WTC11 (cell line): ENCODE measurements at places on chromosomes 4 and X.

GRCh38 chrX:42248226-42248625, 324.9 kb upstream of the CASK start:
- no peak for DNase-seq
- H3K4me1 ChIP-seq = peaks cover 6% of the 10 kb centered on the region
- H3K4me3 ChIP-seq = no peak overlapping the region
- no peaks in the 10 kb centered on the region for H3K36me3 ChIP-seq

- H3K36me3 ChIP-seq = peaks cover 5% of the 10 kb centered on the region; the same call in 1 of the 2 replicates
- no peaks in the 10 kb centered on the region for H3K27me3 ChIP-seq
- no peak overlapping the region for H3K4me3 ChIP-seq
- no peak for DNase-seq
- peaks cover 17% of the 10 kb centered on the region for H3K4me1 ChIP-seq
- no peak overlapping the region for H3K27ac ChIP-seq
Observed at GRCh38 chr4:26076000-26076587, 162.1 kb downstream of the SMIM20 start.

- H3K27me3 ChIP-seq = peaks cover 18% of the 10 kb centered on the region
- H3K36me3 ChIP-seq = no peaks in the 10 kb centered on the region
- H3K27ac ChIP-seq = no peak overlapping the region
- H3K4me1 ChIP-seq = no peaks in the 10 kb centered on the region
Observed at GRCh38 chr4:82136161-82136801, 237.5 kb downstream of the HNRNPD start.

- H3K27me3 ChIP-seq = peaks cover 2% of the 10 kb centered on the region; the same call in 1 of the 2 replicates
- peaks cover 22% of the 10 kb centered on the region for H3K4me1 ChIP-seq
- no peak overlapping the region for H3K4me3 ChIP-seq
- no peaks in the 10 kb centered on the region for H3K36me3 ChIP-seq
- no peak overlapping the region for H3K27ac ChIP-seq
Observed at GRCh38 chrX:38699696-38700095, 101.6 kb upstream of the MID1IP1 start.

- DNase-seq = no peak
- peaks cover 2% of the 10 kb centered on the region; the same call in 1 of the 2 replicates for H3K27me3 ChIP-seq
- 0 out of 2 replicates have a peak, but pooled peaks cover 3% of the 10 kb centered on the region for H3K36me3 ChIP-seq
- no peak overlapping the region for H3K27ac ChIP-seq
- no peak overlapping the region for H3K4me3 ChIP-seq
Observed at GRCh38 chr4:58191109-58191508, 1080.9 kb upstream of the IGFBP7 start.

DNA sequence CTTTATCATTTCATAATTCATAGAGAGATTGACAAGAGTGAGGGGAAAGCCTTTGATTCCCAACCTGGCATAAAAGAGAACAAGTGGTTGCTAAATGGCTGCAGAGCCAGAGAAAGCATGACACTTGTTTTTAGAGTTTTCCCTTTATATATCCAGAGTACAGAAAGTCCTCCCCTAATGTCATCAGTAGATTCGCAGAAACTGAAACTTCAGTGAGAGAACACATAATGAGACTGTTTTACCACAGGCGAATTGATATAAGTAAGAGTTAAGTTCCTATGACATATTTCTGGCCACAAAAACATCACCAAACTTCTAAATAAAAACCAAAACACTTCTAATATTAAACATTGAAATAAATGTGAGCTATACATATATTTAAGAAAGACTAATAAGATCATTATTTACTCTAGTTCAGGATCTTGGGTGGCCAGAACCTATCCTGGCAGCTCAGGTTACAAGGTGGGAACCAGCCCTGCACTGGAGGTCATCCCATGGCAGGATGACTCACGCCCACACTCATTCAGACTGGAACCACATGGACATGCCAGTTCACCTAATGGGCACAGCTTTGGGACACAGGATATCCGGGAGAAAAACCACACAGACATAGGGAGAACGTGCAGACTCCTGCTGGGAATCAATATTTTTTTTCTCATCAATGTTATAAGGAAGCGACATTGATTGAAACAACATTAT, 35.5 kb downstream of the NWD2 start:
- no peak for DNase-seq
- 0 out of 2 replicates have a peak, but pooled peaks cover 3% of the 10 kb centered on the region for H3K4me1 ChIP-seq
- no peak overlapping the region for H3K4me3 ChIP-seq
- H3K27me3 ChIP-seq = peaks cover 3% of the 10 kb centered on the region; the same call in 1 of the 2 replicates
- H3K36me3 ChIP-seq = no peaks in the 10 kb centered on the region

GRCh38 chrX:6223516-6223915, 5.2 kb downstream of the NLGN4X start:
- H3K36me3 ChIP-seq = no peaks in the 10 kb centered on the region; the same call in 1 of the 2 replicates
- peak overlapping the region; percentile 8; the same call in 1 of the 2 replicates for H3K27ac ChIP-seq
- no peaks in the 10 kb centered on the region for H3K27me3 ChIP-seq
- DNase-seq = no peak

DNA sequence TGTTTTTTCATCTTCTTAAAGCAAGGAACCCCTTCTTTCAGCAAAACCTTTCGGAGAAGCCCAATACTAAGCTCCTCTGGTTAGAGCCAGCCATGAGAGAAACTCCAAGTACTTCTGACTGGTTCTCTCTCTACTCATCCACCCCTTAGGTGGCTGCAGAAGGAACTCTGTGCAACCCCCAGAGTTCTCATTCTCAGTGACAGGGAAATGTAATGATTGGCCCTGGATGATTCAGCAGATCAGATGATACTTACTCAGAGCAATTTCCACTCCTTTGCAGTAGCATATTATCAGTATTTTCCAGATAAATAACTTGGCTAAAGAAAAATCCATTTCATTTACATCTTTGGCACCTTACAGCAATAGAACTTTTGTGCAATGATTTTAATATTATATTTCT, 3.2 kb downstream of the SPP1 start:
- DNase-seq = no peak
- H3K27me3 ChIP-seq = no peaks in the 10 kb centered on the region
- H3K4me3 ChIP-seq = no peak overlapping the region
- peaks cover 7% of the 10 kb centered on the region; the same call in 1 of the 2 replicates for H3K36me3 ChIP-seq
- H3K27ac ChIP-seq = 0 out of 2 replicates have a peak overlapping the region, but pooled peaks have one; percentile 41

DNA sequence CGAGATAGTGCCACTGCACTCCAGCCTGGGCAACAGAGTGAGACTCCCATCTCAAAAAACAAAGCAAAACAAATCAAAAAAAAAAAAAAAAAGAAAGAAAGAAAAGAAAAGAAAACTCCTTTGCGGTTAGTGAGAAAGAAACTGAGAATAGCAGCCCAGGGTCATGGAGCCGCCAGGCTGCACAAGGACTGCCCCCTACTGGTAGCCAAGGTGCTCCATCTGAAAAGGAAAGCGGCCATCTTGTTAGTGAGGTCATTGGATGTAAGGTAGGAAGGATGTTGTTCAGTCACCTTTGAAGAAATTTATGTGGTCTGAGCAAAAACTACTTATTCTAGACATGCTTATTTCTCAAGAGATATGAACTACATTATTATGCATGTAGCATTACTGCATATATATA, 660.6 kb upstream of the TENM3 start:
- no peaks in the 10 kb centered on the region for H3K27me3 ChIP-seq
- H3K27ac ChIP-seq = no peak overlapping the region
- DNase-seq = peak; percentile 22
- H3K4me1 ChIP-seq = no peaks in the 10 kb centered on the region
- H3K4me3 ChIP-seq = no peak overlapping the region

- no peak for DNase-seq
- peak overlapping the region; percentile 28 for H3K27ac ChIP-seq
- H3K4me3 ChIP-seq = no peak overlapping the region
- H3K4me1 ChIP-seq = peaks cover 51% of the 10 kb centered on the region
- H3K36me3 ChIP-seq = peaks cover 4% of the 10 kb centered on the region
- no peaks in the 10 kb centered on the region for H3K27me3 ChIP-seq
Observed at GRCh38 chr4:139826426-139826825, 160.8 kb downstream of the MGST2 start.

DNA sequence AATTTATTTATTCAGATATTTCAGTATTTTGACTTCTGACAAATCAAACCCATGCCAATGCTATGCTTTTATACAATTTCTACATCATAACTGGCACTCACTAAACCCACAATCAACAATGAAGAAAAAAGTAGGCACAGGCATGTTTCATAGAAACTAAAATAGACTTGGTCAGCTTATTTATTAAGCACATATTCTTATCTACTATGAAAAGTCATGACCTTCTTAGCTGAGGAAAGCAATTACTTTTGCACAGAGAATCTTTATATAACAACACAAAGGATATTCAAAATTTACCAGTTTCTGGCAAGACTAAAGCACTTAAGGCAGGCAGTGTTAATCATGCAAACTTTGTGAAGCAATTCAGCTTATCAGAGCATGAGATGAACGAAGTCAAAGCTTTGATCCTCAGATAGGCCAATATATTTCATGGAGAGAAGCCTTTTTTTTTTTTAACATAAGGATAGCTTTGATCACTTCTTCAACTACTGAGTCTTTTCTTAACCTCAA, 490.6 kb downstream of the INPP4B start:
- peaks cover 24% of the 10 kb centered on the region for H3K4me1 ChIP-seq
- peaks cover 5% of the 10 kb centered on the region; the same call in 1 of the 2 replicates for H3K27me3 ChIP-seq
- no peak overlapping the region for H3K4me3 ChIP-seq
- no peak overlapping the region for H3K27ac ChIP-seq
- DNase-seq = no peak

DNA sequence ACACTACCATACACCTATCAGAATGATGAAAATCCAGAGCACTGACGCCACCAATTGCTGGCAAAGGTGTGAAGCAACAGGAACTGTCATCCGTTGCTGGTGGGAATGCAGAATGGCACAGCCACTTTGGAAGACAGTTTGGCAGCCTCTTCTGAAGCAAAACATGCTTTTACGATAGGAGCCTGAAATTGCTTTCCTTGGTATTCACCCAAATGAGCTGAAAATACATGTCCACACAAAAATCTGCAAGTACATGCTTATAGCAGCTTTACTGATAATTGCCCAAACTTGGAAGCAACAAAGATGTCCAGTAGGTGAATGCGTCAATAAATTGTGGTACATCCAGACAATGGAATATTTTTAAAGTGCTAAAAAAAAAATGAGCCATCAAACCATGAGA, 322.8 kb upstream of the FAT1 start:
- peaks cover 3% of the 10 kb centered on the region; the same call in 1 of the 2 replicates for H3K27me3 ChIP-seq
- peaks cover 31% of the 10 kb centered on the region for H3K36me3 ChIP-seq
- no peak for DNase-seq
- H3K27ac ChIP-seq = no peak overlapping the region
- no peaks in the 10 kb centered on the region for H3K4me1 ChIP-seq

DNA sequence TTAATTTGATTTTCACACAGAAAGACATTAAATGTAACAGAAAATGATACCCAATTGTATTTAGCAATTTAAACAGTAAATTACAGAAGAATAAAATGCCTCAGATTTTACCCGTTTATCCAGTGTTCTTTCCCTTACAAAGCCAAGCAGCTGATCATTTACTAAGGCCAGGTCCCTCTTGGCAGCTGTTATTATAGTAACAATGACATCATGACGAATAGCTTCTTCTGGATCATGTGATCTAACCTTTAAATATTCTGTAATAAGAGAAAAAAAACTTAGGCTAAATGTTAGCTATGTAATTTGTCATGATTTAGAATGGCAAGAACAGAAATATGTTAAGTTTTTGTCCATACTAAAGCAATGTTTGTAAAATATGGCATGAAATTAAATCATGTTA, 69.4 kb downstream of the PDS5A start:
- H3K27ac ChIP-seq = no peak overlapping the region
- no peak for DNase-seq
- no peaks in the 10 kb centered on the region for H3K4me1 ChIP-seq
- no peak overlapping the region for H3K4me3 ChIP-seq
- H3K27me3 ChIP-seq = no peaks in the 10 kb centered on the region

GRCh38 chrX:33285550-33285949, 74.2 kb upstream of the DMD start:
- H3K27me3 ChIP-seq = no peaks in the 10 kb centered on the region
- H3K4me3 ChIP-seq = no peak overlapping the region
- DNase-seq = no peak
- H3K4me1 ChIP-seq = no peaks in the 10 kb centered on the region
- H3K36me3 ChIP-seq = no peaks in the 10 kb centered on the region; the same call in 1 of the 2 replicates
- H3K27ac ChIP-seq = no peak overlapping the region

GRCh38 chrX:56764975-56765791, 36.1 kb downstream of the NBDY start:
- H3K27me3 ChIP-seq = no peaks in the 10 kb centered on the region
- no peak overlapping the region for H3K4me3 ChIP-seq
- peak overlapping the region; percentile 86 for H3K27ac ChIP-seq

DNA sequence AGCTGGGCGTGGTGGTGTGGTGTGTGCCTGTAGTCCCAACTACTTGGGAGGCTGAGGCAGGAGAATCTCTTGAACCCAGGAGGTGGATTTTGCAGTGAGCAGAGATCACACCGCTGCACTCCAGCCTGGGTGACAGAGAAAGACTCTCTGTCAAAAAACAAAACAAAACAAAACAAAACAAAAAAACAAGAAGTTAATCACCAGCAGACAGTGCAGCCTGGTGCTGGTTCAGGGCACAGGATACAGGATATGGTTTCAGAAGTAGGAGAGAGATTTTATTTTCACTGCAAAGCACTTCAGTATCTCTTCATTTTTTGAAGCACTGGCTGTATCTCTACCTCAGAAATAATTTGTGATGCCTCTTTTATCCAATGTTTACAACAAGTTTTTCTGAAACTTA, 1222.9 kb upstream of the PRKX start:
- H3K4me3 ChIP-seq = no peak overlapping the region
- H3K27me3 ChIP-seq = no peaks in the 10 kb centered on the region
- H3K4me1 ChIP-seq = no peaks in the 10 kb centered on the region
- H3K27ac ChIP-seq = no peak overlapping the region
- no peaks in the 10 kb centered on the region for H3K36me3 ChIP-seq
- no peak for DNase-seq

- DNase-seq = no peak
- peaks cover 4% of the 10 kb centered on the region for H3K4me1 ChIP-seq
- H3K4me3 ChIP-seq = no peak overlapping the region
Observed at GRCh38 chrX:152600853-152601633, 36.7 kb upstream of the GABRQ start.

DNA sequence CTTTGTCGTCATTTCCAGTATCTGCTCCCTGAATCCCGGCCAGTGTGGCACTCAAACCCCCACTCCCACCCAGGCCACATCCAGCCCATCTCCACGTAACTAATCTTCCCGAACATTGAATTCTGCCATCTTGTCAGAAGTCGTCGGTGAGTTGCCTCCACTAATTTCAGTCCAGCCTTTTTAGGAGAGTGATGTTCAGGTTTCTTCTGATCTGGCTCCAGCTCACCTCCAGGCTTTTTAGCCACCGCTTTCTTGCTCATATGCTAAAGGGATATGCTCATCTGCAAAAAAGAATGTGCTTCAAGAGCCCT, 1.3 kb downstream of the TMEM165 start:
- peak overlapping the region; percentile 91 for H3K4me3 ChIP-seq
- peaks cover 2% of the 10 kb centered on the region; the same call in 1 of the 2 replicates for H3K27me3 ChIP-seq
- peak overlapping the region; percentile 96 for H3K27ac ChIP-seq
- H3K36me3 ChIP-seq = peaks cover 28% of the 10 kb centered on the region
- no peak for DNase-seq
- peaks cover 35% of the 10 kb centered on the region for H3K4me1 ChIP-seq

DNA sequence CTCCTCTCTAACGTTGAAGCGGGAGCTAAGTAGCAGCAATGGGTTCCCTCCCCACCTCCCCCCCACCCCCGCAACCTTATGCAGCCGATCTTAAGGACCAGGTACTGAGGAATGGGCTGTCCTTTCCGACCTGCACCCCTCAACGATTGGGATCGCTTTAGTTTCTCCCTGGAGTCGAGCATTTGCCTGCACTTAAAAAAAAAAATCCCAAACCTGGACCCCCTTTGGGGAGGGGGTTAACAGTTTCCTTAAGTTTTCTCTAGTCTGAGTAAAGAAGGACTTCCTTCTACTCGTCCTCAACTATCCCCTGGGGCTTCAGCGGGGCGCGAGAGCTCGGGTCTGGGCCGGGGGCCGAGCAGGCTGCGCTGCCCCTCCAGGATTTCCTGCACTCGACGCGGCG, 25.7 kb upstream of the BCORL1 start:
- H3K4me1 ChIP-seq = peaks cover 47% of the 10 kb centered on the region
- peak overlapping the region; percentile 65 for H3K4me3 ChIP-seq
- H3K27ac ChIP-seq = no peak overlapping the region
